ENCODE measurements at places on chromosomes 7 and 10.

DNA sequence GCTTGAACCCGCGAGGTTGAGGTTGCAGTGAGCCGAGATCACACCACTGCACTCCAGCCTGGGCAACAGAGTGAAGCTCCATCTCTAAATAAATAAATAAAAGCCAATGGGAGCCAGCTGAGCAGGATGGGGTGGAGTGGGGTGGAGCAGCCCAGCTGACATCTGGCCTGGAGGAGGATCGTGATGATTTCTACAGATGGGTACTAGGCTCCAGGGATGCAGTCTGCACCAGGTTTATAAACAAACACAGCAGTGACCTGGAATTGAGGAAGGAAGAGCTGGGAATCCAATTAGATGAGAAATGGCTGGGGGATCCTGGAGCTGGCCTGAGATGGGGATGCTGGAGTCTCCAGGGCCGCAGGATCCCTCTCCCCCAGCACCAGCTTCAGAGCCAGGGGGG, 7.3 kb upstream of the GRIFIN start:
- no peak for DNase-seq

DNA sequence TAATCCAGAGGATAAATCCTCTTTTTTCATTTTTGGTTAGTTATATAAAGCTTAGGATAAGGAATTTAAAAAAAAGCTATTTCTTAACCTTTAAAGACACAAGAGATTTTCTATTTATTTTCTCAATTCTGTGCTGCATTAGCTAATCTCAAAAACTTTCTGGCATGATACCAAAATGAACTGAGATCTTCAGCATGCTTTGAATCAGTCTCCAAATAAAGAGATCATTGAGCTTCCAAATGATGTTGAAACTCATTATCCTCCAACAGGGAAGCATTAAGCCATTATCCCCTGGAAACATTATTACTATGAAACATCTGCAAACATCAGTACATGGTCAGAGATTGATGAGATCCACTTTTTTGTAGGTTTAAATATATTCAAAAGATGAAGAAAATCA, 350.3 kb upstream of the TEX47 start:
- DNase-seq, result no peak

DNA sequence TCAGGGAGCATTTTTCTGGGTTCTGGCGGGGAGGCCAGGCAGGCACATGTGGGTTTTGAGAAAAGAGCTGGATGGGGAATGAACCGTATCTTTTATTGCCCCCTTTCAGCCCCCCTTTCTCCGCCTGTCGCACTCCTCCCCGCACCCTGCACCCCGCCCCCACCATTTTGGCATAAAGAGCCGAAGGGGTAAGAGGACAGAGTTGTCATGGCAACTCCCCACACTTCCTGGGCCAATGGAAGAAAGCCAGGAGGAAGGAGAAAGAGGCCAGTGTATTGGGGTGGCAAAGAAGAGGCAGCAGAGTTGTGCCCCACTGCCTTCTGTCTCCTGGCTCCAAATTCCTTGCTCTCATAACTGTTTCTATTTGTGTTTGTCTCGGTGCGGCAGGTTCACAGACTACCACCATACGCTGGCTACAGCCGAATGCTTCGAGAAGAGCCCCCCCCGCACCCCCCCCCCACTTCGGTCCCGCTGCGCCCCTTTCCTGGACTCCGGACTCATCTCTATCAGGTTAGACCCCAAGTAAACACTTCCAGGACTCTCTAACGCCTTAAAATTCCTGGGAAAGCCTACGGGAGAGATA, 3.4 kb downstream of the KCNIP2 start:
- no peak for DNase-seq

DNA sequence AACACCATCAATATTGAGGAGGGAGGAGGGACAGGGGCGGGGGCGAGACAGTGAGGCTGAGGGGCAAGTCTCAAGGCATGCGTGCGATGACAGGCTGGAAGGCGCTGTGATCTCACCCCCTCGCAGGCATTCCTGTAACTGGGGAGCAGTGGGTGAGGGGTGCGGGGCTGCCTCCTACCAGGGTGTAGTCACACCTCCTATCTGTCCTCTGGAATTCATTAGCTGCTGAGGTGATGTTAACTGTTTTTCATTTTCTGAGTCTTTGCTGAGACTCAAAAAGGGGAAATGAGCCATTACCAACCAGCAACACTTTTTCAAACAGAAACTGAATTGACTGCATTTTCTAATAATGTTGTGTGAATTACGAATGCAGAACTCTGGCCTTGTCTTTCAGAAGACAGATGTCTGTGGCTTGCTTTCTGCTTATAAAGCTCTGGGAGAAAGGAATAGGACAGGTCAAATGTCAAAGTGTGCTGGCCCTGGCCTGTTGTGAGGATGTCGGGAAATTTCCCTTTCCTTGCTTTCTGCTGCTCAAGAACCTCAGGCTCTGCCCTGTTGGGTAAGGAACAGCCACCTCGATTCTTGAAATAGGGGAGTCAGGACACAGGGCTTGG, 23.7 kb upstream of the CDH23 start:
- no peak for DNase-seq

GRCh38 chr10:131997366-131998049, 15.8 kb upstream of the BNIP3 start:
- no peak for DNase-seq

GRCh38 chr7:139949629-139950028, 113.1 kb downstream of the PARP12 start:
- no peak for DNase-seq

GRCh38 chr7:108627476-108628051, 57.9 kb downstream of the DNAJB9 start:
- DNase-seq, result no peak

GRCh38 chr10:8438603-8439002, 384.1 kb downstream of the GATA3 start:
- DNase-seq, result no peak

- DNase-seq, result no peak
Observed at GRCh38 chr7:5132539-5132938, 57.5 kb upstream of the WIPI2 start.

- no peak for DNase-seq
Observed at GRCh38 chr7:102188746-102189145, 97.9 kb upstream of the SH2B2 start.

GRCh38 chr10:119377958-119378736, 164.4 kb downstream of the RGS10 start:
- DNase-seq, result no peak

DNA sequence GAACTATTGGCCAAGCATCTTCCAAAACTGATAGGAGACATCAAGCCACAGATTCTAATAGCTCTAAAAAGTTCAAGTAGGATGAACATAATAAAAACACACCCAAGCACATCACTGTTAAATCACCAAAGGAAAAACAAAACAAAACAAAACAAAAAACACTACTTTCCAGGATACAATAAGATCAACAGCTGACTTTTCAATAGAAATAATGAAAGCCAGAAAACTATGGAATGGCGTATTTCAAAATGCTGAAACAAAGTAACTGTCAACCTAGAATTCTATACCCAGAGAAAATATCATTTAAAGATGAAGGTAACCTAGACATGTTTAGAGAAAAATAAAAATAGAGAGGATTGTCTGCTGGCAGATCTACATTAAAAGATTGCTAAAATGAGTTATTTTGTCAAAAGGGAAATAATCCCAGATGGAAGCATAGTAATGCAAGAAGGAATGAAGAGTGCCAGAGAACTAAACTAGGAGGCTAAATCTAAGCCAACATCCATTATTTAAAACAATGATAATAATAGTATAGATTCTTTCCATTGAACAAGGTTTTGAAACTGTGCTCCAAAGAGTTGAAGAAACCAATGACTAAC, 13.9 kb downstream of the TUBAL3 start:
- DNase-seq, result no peak

GRCh38 chr10:88291289-88292184, 291.6 kb downstream of the RNLS start:
- no peak for DNase-seq

DNA sequence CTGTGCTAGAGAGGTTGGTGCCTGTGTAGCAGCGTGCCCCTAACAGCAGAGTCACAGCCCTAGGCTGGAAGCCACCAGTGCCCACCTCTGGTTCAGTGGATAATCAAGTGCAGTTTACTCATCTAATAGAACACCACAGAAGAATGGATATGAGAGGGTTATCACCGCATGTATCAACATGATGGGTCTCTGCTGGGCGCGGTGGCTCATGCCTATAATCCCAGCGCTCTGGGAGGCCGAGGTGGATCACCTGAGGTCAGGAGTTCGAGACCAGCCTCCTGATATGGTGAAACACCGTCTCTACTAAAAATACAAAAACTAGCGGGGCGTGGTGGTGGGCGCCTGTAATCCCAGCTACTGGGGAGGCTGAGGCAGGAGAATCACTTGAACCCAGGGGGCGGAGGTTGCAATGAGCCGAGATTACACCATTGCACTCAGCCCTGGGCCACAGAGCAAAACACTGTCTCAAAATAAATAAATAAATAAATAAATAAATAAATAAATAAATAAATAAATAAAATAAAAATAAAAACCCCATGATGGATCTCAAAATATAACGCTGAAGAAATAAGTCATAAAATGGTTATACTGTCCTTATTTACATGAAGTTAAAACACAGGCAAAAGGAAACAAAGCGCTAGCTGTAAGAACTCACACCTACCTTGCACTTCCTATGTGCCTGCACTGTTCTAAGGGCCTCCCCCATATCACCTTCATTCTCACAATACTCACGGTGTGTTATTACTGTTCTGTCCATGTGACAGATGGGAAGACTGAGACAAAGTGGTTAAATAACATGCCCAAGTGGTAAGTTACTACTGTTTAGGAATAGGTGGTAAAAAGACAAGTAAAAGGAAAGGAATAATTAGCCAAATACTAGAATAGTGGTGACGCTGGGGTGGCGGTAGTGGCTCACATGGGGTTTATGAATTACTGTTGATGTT, 70.9 kb downstream of the AMZ1 start:
- DNase-seq, result no peak

DNA sequence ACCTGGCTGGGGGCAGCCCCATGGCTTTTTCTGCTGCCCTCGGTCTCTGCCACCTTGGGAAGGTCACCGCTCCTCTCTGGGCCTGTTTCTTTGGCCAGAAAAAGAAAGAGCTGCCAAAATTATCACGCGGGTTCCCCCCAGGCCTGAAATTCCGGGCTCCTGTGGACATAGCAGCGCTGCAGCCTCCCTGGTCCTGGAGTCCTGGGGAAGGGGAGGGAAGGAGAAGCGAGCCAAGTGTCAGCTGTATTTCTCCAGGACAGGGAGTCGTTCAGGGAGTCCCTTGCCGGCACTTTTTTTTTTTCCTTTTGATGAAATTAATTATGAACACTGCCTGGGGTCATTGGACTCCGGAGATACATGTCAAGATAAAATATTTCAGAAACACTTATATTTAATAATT, 152.3 kb upstream of the GPR26 start:
- DNase-seq, result no peak

GRCh38 chr7:128119036-128119435, 87.8 kb upstream of the LRRC4 start:
- DNase-seq, result no peak

DNA sequence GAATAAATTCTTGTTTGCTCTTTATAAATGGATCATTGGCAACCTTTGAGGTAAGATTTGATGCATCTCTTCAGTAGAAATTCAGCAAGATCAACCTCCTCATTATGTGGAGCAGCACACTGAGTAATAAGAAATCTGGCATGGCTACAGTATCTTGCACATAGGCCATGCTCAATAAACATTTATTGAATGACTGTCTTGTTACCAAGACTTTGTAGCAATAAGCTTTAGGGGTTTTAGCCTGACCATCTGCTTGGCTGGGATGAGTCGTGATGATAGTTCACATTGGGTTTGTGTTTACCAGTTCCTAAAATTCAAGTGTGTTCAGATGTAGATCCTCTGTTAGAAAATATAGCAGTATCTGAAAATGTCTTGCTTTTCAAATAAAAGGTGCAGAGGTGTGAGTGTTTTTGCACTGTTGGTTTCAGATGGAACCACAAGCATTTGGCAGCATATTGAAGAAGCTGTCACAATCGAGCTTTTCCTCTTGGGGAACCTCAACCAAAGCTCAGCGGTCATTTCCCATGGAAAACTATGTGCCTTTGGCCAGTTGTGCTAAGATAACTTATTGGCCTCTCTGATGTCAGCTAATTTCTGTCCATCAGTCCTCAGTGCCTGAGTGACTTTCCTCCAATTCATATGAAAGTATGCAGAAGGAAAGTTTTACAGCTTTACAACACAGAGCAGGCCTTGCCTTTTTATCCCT, 442.6 kb downstream of the GFRA1 start:
- no peak for DNase-seq

- no peak for DNase-seq
Observed at GRCh38 chr7:26958834-26959233, 94.4 kb upstream of the SKAP2 start.

DNA sequence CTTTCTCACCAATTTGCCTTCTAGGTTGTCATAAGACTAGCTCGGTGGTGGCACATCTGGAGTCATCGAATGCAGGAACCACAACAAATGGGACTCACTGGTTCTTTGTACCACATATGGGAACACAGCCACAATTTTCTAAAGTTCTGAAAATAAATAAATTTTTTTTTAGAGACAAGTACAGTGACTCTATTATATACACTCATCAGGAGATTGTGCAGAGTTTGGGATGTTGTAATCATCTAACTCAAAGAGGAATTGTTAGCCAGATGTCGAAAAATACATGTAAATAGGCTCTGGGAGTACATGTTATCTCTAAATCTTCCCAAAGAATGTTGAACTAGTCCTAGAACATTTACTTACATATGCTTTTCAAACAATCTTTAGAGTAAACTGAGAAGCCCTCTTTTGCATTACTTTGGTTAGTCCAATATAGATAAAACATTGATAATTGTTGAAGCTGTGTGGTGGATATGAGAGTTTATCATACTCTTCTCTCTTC, 19.6 kb upstream of the SEPTIN7 start:
- DNase-seq, result no peak

DNA sequence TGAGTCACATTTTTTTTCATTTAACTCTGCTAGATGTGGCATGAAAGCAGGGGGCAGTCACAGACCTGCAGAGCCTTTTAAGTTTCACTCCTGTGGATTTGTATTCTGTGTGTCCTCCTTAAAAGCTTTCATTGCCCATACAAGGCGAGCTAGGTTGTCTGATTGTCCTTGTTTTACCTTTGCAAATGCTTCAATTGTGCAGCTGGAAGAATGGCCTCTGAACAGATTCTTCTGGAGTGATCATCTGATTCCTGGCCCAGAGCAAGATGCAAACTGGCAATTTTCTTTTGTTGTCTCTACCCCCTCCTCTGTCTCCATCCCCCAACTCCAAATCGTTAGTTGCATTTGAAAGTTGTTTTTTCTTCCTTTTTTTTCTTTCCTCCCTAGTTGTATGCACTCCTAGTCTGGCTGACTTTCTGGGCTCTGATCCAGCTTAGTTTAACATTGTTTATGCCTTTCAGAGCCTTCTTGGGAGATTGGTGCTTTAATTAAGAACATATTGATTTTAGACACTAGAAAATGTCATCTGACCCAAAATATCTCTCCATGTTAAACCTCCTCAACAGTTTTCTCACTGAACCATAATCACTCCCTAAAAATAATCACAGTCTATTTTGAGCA, 150.2 kb downstream of the REEP3 start:
- DNase-seq, result no peak

DNA sequence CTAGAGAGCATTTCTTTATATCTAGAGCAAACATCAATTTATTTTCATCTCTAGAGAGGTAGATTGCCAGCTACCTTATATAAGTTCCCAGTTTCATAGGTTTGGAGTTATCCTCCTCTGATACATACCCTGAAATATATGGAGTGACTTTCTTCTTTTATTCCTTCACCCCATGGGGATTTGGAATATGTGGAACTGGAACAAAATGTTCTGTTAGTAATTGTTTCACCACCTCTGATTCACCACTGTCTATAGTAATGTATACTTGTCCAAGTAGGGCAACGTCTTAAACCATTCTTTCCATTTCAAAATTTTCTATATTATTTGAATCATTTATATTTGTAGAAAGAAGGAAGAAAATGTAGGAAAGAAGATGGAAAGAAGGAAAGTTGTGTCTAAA, 511.2 kb upstream of the KCND2 start:
- DNase-seq, result no peak

- DNase-seq, result no peak
Observed at GRCh38 chr7:52249741-52250140, 785.7 kb upstream of the POM121L12 start.
